Activated T-helper 2 cell treated with anti-CD3 and anti-CD28 coated beads, Interferon-gamma antibody, Interleukin-2, Interleukin-4, amounts not matched to agents 10 μg/mL and 5 μg/mL and 100 μg/mL, durations not matched to agents 14 hours and 24 hours and 36 hours (primary cell): ENCODE measurements at places on chromosomes 12 and 14. TPM values are rescaled to one million over a fixed set of nuclear protein-coding genes. Genes with fewer than 3 reads are reported as not detected.
A peak's percentile ranks its signal among the peaks of the same experiment; 100 is the strongest.

The B4GALNT1 gene
- total RNA-seq, result 10.8 and 11.3 TPM in 2 replicates

DNA sequence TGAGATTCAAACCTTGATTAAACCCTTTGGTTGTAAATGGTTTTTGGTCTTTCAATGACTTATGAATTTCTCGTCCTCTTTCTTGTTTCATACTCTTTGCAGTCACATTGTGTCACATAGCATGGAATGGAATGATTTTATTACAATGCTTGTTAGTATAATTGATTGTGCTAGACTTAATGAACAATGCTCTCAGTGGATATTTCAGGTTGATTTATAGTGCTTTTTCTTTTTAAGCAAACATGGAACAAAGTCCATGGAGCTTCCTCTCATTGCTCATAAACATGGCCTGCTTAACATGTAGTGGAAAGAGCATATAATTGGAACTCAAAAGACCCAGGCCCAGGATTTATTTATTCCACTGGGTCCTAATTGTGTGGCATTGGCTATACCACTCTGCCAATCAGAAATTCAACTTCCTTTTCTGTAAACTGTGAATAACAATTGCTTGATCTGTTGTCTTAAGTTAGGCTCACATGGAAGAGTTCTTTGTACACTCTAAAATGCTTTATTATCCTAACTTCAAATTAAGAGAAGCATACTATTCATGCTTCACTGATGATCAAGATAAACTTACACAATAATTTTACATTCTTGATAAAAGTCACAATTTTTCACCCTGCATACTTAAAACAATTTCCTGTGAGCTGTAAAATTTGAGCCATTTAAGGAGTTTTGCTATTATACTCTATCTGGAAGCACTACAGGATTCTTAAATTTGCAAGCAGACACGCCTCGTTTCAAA, 370.5 kb upstream of the PDE3A start:
- no peak for DNase-seq
- no peaks in the 10 kb centered on the region for H3K4me1 ChIP-seq
- H3K27ac ChIP-seq, result no peak overlapping the region
- no peaks in the 10 kb centered on the region for H3K27me3 ChIP-seq
- H3K4me3 ChIP-seq, result no peak overlapping the region
- H3K36me3 ChIP-seq, result no peaks in the 10 kb centered on the region

- DNase-seq, result peak; percentile 32
- H3K27me3 ChIP-seq, result no peaks in the 10 kb centered on the region
- H3K27ac ChIP-seq, result peak overlapping the region; percentile 97
- peaks cover 84% of the 10 kb centered on the region for H3K36me3 ChIP-seq
- peak overlapping the region; percentile 81 for H3K4me3 ChIP-seq
Observed at GRCh38 chr12:12482150-12482761, 80.4 kb downstream of the DUSP16 start.

The SOX5 gene
- 0.34 and 0.53 TPM in 2 replicates for total RNA-seq

GRCh38 chr14:99057576-99058083, 214.4 kb downstream of the BCL11B start:
- H3K4me3 ChIP-seq, result no peak overlapping the region
- H3K27me3 ChIP-seq, result no peaks in the 10 kb centered on the region
- no peak for DNase-seq

GRCh38 chr14:105255021-105255507, 6.7 kb downstream of the BTBD6 start:
- no peak overlapping the region for H3K4me3 ChIP-seq
- no peaks in the 10 kb centered on the region for H3K27me3 ChIP-seq
- no peak for DNase-seq
